ENCODE measurements at places on chromosomes 13 and 19.

DNA sequence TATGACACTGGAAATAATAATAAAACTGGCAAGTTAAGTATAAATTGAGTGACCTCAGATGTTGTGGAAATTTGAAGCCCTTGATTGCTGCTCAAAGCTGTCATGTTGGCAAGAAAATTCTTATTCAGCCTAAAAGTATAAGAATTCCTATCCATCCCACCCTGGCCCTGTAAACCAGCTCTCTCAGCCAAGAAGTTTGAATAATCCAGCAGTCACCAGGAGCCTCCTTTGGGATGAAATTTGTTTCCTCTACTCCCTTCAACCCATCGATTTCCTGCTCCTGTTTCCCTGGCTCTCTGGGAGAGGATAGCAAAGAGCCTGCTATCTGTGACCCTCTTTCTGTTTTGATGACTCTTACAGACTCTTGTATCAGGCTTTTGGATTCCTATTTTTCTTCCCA lies 169.3 kb downstream of the LHFPL6 start:
- DNase-seq, result no peak

- DNase-seq, result no peak
These were observed 823 bp downstream of the TTYH1 start for GRCh38 chr19:54415901-54416673.

DNA sequence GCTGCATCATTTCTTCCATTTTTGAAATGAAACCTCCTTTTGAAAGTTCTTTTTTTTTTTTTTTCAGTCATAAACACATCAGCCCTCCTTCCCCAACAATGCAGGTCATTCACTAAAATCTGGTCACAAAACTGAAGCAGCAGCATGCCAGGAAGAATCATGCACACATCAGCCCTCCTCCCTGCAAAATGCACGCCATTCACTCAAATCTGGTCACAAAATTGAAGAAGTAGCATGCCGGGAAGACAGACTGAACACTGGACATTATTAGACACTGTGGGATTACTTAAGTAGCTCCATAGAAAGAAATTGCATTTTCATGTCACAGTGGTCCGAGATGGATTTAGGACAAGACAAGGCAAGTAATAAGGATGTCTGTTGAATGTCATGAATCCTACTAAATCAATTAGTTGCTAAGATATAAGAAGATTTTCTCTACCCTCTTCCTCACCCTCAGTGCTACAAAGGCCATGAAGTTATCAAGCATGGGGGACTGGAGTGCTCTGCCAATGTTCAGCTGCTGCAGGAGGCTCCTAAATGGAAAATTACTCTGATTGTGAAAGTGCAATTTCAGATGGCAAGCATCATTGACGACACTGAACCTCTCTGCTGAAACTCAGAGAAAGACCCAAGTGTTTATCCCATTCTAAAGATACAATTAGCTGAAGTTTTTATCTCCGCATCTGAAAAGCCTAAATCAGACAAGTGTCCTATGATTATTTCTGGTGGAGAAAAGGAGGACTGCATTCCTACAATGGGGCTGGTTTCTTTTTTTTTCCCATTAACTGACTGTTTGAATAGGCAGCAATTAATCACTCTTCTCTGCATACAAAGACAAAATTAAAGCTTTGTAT lies 913.2 kb downstream of the DIAPH3 start:
- no peak for DNase-seq

GRCh38 chr13:54845351-54845965 lies 1816.8 kb downstream of the OLFM4 start:
- peak; percentile 37 for DNase-seq

DNA sequence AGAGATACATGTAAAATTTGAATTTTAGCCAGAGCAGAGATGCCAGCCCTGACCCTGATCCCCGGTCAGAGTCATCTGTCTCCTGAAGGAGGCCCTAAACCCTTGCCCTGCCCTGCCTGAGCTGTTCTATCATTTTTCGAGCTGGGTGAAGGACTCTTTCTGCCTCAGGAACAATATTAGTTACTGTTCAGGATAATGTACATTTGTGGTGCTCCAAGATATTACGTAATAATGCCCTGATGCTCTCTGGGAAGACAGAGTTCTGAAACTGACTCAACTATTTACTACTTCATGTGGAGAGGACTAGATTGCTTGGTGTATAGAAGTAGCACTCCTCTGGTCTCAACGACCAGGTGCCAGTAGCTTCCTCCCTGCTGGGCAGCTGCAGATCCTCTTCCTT lies 37.9 kb upstream of the UBL3 start:
- no peak for DNase-seq

GRCh38 chr19:13530720-13531119 lies 24.4 kb upstream of the CACNA1A start:
- no peak for DNase-seq

GRCh38 chr19:11169896-11170678 lies 14.5 kb upstream of the SPC24 start:
- peak; percentile 84 for DNase-seq

- DNase-seq, result no peak
These were observed 9.0 kb downstream of the DNASE2 start for GRCh38 chr19:12872255-12872654.

- DNase-seq, result no peak
These were observed 345.8 kb downstream of the TBC1D4 start for GRCh38 chr13:75136151-75136550.

DNA sequence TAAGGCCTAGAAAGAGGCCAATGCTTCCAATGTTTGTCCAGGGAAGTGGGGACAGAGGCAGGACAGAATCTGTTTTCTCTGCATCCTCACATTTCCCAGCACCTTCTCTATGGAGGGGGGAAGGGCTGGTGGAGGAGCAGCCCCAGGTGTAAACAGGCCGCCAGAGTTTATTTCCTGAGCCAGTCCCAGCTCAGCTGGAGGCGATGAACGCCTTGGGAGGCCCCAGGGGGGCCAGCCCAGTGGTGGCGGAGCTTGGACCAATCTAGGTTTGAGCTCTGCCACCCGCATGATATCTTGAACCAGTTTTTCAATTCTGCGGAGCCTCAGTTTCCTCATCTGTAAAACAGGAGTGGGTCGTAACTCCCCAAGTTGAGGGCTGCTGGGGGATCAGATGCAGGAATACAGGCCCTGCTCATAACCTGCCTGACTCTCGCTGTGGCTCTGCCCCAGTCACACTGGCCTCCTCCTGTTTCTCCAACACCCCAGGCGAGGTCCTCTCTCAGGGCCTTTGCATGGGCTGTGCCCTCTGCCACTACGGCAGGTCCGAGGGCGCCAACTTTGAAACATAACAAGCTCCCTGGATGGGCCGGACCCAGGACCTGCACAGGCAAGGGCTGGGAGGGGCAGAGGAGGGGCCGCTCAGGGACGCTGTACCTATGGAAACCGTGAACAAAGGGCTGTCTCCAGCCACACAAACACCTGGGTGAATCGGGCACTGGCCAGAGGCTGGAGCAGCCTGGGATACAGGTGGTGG lies 1.1 kb downstream of the TNFAIP8L1 start:
- DNase-seq, result no peak

GRCh38 chr13:37488726-37489125 lies 109.8 kb downstream of the POSTN start:
- DNase-seq, result peak; percentile 25

- peak; percentile 85 for DNase-seq
These were observed 1.8 kb upstream of the SPRY2 start for GRCh38 chr13:80342471-80343371.

GRCh38 chr13:75180805-75181455 lies 301.0 kb downstream of the TBC1D4 start:
- DNase-seq, result no peak

GRCh38 chr19:12364391-12365235 lies 870 bp downstream of the ZNF442 start:
- peak; percentile 29 for DNase-seq

- DNase-seq, result no peak
These were observed 185.4 kb downstream of the FOXO1 start for GRCh38 chr13:40480915-40481516.

DNA sequence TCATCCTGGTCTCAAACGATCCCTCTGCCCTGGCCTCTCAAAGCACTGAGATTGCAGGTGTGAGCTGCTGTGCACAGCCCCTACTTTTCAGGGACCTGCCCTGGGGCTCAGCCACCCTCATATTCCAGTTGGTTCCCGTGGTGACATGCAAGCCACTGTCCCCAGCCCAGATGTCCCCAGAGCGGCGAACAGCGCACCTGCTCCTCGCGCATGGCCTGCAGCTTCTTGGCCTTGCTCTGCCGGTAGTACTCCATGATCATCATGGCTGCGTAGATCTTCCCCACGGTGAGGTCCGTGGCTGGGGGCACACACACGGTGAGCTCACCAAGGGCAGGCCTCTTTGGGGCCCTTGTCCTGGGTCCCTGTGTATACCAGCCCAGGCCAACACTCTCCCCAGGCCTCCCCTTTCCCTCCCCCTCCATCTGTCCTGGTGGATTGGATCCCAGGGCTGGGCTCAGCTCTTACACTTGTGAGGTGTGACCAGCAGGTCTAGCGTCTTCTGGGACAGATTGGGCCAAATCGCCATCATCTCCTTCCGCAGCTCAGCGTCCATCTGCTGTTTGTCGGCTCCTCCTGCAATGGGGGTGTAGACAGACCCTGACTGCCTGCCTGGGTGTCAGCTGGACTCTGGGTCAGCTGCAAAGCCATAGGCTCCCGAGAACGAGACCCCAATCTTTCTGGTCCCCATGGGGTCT lies 64.0 kb downstream of the IER2 start:
- DNase-seq, result no peak

- DNase-seq, result no peak
These were observed 54.0 kb downstream of the ZNF429 start for GRCh38 chr19:21559444-21559843.

DNA sequence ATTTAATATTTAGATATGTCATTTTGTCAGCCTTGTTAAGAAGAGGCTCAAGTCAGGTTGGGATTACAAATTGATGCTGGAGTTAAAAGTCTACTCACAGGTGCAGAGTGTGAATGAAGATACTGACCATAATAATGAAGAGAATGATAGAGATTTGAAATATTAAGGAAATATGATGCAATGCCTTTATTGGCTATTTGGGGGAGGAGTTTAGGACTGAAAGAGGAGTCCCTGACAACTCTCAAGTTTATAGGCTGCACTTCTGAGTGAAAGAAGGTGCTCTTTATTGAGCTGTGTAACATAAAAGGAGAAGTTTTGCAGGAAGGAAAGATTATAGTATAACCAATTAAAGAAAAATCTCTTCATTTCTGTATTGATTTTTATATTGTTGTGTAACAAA lies 827.7 kb upstream of the PCDH9 start:
- no peak for DNase-seq

- DNase-seq, result no peak
These were observed 487.1 kb downstream of the EFNB2 start for GRCh38 chr13:106048386-106048785.

- peak; percentile 40 for DNase-seq
These were observed at the start of gene EML2 for GRCh38 chr19:45638930-45639729. Gene EML2 (minus strand): TSS chr19:45639397. CDS start chr19:45639376, 21 bp downstream.

DNA sequence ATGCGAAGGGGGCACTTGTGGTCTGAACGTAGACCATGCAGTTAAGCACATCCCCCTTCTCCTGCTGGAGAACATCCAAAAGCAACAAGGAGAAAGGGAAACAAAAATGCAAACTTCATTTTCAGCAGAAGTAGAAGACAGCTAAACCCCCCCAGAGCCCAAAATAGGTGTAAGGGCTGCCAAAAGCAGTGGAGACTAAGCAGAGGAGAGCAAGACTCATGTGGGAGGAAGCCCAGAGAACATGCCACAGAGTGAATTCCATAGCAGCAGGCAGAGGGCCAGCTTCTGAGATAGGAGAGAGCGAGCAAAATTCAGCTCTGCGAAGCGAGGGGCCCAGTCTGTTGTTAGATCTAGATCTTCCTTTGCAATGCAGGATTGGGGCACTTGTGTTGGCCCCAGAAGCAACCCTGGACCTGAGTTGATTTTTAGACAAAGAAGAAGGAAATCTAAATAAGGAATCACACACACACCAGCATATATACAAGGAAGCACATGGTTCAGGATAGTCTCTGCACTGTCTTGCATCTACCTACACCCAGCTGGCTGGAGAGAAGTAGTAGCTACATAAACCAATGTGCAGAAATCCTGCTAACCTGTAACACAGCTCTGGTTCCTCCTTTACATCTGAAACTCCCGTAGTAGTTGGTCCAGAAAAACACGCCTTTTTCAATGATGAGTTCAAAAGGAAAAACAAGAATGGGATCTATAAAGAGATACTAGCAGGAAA lies 199.6 kb downstream of the SPRY2 start:
- DNase-seq, result peak; percentile 96

DNA sequence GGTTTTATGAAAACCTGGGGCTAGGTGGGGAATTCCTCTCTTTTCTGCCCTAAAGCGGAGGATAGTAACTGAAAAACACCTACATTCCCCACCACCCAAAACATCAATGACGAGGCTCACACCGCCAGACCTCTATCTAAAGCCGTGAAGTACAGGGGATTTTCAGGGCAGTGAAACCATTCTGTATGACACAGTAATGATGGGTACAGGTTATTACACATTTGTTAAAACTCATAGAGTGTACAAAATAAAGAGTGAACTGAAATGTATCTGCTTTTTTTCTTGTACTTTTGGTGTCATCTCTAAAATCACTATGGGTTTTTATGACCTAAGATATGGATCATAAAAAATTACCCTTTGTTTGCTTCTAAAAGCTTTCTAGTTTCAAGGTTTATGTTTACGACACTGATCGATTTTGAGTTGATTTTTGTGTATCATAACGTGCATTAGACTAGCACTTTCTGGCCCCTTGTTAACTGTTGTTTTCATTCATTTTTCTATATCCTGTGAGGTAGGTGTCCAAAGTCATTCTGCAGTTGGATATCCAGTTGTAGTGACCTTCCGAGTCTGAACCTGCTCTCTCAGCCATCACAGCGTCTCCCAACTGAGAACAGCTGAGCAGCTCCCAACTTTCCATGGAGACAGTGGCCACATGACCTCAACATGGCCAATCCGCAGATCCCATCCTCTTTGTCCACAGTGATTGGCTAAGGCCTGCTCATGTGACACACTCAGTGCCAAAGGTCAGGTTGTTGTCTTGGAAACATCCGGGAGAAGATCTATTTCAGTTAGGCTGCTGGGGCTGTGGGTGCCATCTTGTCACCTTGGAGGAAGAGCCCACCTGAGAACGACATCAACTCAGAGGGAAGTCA lies 10.3 kb downstream of the MBD3L2B start:
- no peak for DNase-seq

DNA sequence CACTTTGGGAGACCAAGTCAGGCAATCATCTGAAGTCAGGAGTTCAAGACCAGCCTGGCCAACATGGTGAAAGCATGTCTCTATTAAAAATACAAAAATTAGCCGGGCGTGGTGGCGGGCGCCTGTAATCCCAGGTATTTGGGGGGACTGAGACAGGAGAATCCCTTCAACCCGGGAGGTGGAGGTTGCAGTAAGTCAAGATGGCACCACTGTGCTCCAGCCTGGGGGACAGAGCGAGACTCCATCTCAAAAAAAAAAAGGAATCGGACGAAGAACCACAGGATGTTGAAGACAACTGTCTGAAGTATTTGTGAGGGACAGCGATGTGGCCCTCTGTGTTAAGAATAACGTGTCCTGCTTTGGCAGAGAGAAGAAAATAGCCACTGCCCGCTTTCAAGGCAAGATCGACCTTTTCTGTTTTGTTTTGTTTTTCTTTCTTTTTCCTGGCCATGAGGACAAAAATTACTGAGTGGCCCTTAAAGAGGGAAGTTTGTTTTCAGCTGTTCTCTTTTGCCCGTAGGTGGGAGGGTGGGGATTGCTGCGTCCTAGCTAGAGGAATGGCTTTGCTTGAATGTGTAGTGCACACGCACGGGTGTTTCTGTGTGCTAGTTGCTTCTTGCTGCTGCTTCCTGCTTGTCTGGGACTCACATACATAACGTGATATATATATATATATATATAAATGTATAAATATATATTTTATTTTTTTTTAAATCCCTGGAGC lies 6.2 kb upstream of the PRKCG start:
- DNase-seq, result no peak
